ENCODE measurements at places on chromosomes 11 and 22.

GRCh38 chr11:115162919-115163318, 341.3 kb downstream of the CADM1 start:
- no peak for DNase-seq

DNA sequence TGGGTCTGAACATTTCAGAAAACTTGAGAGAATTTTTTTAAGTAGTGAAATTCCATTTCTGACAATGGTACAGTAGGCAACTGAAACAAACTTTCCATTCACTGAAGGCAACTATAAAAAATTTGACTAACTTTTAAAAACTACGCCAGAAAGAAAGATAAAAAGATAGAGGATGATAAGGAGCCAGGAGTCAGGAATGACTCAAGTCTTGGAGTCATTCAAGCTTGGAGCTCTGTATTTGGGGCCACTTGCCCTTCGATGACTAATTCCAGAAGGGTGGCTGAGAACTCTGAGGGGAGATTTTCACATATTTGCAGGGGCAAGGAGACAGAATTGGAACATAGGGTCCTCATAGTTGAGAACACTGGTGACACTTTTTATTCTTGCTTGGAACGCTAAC, 1083.2 kb upstream of the CNTN5 start:
- no peak for DNase-seq

GRCh38 chr11:15282754-15283153, 168.0 kb downstream of the INSC start:
- no peak for DNase-seq

DNA sequence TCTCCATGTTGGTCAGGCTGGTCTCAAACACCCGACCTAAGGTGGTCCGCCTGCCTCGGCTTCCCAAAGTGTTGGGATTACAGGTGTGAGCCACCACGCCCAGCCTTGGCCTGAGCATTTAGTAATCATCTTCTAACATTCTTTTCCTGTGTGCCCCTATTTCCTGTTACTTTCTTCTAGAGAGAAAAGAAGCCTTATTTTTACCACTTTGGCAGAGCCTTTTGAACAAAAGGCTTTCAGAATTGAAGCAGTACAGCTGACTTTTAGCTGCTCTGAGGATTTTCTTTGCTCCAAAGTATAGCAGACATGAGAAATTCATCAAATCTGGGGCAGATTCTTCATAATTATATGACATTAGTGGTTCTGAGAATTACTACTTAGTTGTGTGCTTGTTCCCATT, 13.4 kb downstream of the MORC2 start:
- DNase-seq, result no peak

DNA sequence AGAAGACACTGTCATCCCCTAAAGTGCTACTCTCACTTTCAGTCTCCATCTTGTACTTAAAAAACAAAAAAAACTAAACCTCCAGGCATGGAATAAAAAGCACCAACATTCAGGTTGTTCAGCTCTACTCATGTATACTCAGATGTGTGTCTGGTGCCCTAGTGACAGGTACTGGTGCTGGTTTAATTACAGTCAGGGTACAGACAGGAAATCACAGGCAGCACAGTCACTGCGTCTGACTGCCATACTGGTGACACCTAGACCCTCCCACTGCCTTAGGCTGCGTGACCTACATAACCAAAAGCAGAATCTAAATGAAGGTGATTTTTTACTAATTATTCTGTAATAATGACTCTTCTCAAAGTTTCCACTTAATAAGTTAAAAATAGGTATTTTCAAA, at the start of gene ARHGAP32:
Gene ARHGAP32, minus strand, starts transcription at position 176 of the 400 bp plus-strand sequence. Its CDS starts 127 bp downstream, at position 49.
- DNase-seq, result no peak

GRCh38 chr11:133526790-133527189, 5.5 kb downstream of the OPCML start:
- DNase-seq, result no peak

DNA sequence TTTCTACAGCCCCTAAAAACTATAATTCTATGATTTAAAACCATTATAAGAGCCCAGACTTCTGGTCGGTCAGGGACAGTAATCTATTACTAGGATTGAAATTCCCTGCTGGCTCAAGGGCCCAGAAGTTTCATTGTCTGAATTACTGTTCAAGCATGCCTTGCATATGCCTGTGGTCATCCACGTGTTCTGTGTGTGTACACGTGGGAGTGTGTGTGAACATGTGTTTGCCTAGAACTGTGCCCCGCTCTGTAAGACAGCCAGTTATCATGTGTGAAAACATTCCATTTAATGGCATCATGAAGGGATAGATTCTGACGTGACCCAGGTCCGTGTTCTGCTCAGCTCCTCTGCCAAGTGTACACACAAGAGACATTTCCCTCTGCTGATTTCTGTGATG, 189.3 kb upstream of the NECTIN1 start:
- DNase-seq, result no peak

GRCh38 chr11:123195188-123196059, at the start of gene CLMP:
CLMP (minus strand) TSS chr11:123195248; CDS start chr11:123194940, 308 bp downstream.
- no peak for DNase-seq

DNA sequence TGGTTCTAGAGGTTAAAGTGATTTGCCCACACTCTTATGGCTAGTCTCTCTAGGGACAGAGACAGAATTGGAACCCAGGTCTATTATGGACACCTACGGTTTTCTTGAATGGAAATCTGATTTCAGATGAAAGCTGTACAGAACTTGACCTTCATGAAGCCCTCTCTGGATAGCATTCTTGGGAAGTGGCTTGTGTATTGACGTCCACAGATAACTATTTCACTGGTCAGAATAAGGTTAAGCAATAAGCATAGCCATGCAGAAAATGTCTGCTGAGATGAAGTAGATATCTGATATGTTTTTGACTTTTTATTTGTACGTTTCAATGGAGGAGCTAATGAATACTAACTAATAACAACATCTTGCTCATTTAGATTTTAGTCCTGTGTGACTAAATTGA, 1.1 kb downstream of the TLCD5 start:
- DNase-seq, result no peak

- DNase-seq, result no peak
These were observed 62.1 kb downstream of the TRAF6 start for GRCh38 chr11:36447947-36448346.

- DNase-seq, result no peak
These were observed 7.7 kb downstream of the LIPT2 start for GRCh38 chr11:74485868-74486267.

GRCh38 chr11:119319136-119319699, 2.3 kb upstream of the MCAM start:
- DNase-seq, result no peak

- no peak for DNase-seq
These were observed 15.8 kb downstream of the CHST1 start for GRCh38 chr11:45649544-45650165.

DNA sequence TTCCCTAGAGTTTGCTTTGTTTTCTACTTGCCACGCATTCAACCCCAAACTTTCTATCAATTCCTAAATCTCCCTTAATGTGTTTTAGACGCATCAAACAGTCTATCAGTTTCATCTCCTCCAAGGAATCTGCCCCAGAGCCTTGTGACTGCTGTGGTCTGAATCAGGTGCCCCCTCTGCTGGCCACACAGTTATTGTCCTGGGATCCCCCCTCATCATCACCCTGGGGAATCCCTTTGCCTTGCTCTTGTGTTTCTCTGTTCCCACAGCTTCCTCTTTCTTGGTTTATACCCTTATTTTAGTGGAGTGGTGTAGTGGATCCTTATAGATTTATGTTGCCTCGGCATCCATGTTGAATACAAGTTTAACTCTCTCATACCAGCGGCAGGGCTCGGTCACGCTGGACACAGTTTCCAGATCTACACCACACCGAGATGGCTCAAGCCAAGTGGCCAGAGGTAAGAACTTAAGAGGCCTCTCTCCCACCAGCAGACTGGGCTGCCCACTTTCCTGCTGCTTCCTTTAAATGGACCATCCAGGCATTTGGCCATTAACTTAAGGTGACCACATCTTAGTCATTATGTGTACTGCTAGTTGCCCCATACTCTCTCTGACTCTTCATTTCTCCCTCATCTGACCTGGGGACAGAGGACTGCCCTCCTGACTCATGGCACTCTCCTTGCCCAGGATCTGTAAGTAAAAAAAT, 8.2 kb downstream of the UPB1 start:
- DNase-seq, result no peak

DNA sequence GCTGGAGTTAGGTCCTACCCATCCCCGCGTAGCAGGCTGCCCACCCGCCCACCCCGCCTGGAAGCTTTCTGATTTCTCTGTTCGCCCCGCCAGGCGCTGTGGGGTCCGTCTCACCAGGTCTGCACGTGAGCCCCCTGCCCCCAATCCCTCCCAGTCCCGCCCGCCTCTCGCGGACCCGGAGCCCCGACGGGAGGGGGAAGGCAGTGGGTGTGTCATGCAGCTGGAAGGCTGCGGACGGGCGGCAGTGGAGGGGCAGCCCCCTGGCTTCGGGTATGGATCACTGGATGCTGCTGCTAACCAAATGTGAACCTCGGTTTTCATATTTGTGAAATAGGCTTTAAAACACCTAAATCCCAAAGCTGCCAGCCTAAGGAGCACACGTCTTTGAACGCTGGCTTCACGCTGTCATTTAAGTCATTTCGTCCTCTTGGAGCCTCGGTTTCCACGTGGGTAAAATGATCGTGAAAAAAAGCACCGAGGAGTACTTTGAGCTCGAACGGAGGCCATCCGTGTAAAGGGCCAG, 568 bp upstream of the BIK start:
- DNase-seq, result no peak

DNA sequence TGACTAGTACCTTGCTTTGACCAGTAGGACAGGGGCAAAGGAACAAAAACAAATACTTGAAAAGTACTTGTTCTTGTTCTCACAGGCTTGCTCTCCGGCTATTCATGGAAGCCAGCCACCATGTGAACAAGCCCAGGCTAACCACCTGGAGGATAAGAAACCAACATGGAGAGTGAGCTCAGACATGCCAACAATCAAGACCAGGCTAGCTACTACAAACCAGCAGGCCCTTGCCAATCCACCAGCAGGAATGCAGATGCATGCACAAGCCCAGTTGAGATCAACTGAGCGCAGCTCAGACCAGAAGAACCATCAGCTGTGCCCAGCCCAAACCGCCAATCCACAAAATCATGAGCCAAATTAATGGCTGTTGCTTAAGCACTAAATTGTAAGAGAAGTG, 180.1 kb upstream of the ISX start:
- no peak for DNase-seq

GRCh38 chr22:33726294-33726734, 194.0 kb downstream of the LARGE1 start:
- no peak for DNase-seq

DNA sequence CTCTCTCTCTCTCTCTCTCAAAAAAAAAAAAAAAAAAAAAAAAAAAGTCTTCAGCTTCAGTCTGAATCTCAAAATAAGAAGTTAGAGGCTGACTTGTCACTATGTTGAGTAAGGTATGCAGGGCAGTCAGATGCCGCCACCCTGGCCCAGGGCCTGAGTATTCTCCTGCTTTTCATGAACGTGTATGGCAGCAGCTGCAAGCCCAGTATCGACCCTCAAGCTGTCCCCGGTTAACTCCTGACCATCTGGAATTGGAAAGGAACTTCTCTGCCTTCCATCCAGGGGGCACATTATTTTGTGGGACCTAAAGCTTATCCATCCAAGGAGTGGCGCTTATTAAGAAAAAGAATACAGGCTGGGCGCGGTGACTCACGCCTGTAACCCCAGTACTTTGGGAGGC, 11.4 kb downstream of the MRGPRD start:
- DNase-seq, result no peak

GRCh38 chr11:236774-237767, at the start of gene PSMD13:
PSMD13 (plus strand) TSS chr11:236976; CDS start chr11:237050, 74 bp downstream.
- DNase-seq, result peak; percentile 87

- DNase-seq, result no peak
These were observed 20.4 kb upstream of the EHF start for GRCh38 chr11:34600339-34601084.
